Stimulated activated CD8-positive, alpha-beta memory T cell treated with anti-CD3 and anti-CD28 coated beads, Interleukin-4, amount 100 ng/mL, for 1 hour (primary cell): ENCODE measurements at places on chromosomes 7 and 10.

DNA sequence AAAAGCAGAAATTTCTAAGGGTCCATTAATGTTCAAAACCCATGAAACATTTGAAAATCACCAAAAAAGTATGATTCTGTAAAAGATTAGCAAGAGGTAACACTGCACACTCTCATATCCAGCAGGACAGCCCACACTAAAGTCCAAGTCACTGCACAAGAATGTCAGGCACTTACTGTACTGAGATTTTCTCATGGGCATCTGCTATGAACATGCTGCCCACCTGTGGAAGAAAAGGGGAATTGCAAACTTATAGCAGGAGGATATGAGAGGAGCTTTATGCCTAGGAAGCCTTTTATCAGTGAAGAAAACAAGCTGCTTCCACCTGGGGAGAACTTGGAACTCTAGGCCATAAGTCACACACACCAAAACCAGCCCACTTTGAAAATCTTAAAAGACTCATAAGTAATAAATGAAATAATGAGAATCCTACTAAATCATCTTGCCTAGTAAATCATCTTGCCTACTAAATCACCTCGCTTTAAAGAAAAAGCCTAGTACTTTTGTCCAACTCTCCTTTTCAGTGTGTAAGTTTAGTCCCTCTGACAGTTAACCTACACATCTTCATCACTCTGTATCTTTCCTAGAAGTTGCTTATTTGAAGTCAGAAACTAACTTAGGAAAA lies 46.1 kb downstream of the ARMH3 start:
- peak; percentile 11 for DNase-seq

DNA sequence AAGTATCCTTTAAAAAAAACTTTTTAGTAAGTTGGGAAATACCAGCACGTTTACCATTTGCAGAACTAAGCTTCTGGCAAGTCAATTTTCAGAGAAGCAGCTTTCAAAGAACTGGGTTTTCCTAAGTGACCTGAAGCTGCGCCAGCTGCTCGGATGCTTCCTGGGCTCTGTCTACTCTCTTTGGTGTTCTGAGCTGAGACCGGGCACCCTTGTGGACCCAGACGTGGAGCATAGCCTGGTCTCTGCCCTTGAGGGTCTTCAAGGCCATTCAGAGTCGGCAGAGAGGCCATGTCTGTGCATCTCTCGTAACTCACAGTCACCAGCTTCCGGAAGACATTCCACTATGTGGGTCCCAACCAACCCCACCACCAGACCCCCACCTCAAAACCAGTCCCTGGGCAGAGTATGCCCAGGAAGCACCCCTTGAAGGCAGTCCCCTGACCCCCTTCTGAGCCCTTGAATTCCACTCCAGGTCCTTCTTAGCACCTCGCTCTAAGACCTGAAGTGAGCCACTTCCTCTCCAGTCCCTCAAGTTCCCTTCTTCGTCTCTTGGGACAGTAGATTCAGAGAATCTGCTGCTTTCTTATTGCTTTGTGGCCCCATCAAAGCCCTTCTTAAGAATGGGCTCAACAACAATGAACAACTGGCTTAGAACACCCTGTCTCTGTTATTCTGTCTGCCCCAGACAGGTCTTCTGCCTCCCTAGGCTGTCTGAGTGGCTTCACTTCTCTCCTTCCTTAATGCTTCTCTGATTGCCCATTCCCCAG lies 8.5 kb downstream of the CALML5 start:
- DNase-seq: no peak

GRCh38 chr10:68560186-68560942 lies at the start of gene TET1:
Gene TET1, plus strand, starts transcription at chr10:68560337. Its CDS starts 12,002 bp downstream, at chr10:68572339.
- no peak for DNase-seq

- DNase-seq: no peak
Observed at GRCh38 chr10:84098667-84099066, 40.6 kb upstream of the GHITM start.

- DNase-seq: no peak
Observed at GRCh38 chr7:40659231-40659630, 524.4 kb downstream of the SUGCT start.

DNA sequence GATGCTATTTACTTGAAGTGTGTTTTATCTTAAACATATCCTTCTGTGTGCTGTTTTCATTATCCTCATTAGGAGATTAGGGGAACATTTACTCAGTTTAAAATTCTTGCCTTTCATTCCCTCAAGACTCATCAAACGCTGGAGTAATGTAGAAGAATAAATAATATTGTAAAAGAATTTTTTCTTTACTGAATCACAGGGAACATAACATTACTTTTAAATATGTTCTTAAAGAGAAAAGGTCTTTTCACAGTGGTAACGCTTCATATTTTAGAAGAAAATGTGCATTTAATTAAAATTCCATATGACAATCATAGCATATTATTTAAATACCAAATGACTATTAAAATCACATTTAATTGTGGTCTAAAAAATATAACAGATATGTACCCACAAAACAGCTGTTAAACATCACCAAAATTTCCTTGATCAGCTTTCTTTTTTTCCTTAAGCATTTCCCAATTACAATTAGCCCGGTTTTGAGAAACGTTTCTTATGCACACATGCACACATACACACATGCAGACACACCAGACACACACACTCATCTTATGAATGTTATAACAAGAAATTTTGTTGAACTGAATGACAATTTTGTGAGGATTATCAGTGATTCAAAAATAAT lies 102.0 kb upstream of the GLI3 start:
- no peak for DNase-seq

- DNase-seq: no peak
Observed at GRCh38 chr7:22698767-22699166, 28.2 kb upstream of the IL6 start.
